ENCODE measurements at places on chromosomes 12 and 14. TPM values are rescaled to one million over a fixed set of nuclear protein-coding genes. Genes with fewer than 3 reads are reported as not detected.

- DNase-seq: no peak
These were observed 3.2 kb upstream of the LHX5 start for GRCh38 chr12:113474635-113475436.

DNA sequence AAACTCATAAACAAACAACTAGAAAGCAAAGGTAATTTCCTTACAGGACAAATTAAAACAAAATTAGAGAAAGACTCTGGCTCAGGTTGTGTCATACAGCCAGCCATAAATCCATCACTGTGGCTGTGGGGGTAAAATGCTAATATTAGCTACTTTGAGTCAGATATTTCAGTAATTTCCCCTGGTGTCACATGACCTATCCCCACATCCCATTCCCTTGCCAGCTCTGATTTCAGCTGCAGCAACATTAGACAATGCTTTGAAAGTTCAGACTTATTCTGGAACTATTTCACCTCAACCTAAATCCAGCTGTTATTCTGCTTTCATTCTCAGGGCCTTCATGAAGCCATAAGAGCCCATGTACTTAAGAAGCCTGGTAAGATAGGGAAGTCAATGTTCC is 55.3 kb downstream of the RPL10L start:
- DNase-seq: no peak

GRCh38 chr12:66692986-66693385 is 14.1 kb upstream of the GRIP1 start:
- no peak for DNase-seq

DNA sequence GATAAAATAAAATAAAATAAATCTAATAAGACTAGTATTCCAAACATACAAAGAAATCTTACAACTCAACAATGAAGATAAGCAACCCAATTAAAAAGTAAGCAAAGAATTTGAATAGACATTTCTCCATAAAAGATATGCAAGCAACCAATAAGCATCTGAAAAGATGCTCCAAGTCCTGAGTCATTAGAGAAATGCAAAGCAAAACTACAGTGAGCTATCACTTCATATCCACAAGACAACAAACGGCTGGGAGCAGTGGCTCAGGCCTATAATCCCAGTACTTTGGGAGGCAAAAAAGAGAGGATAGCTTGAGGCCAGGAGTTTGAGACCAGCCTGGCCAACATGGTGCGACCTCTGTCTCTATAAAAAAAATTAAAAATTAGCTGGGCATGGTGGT is 26.8 kb downstream of the ZFYVE1 start:
- DNase-seq: no peak

- DNase-seq: no peak
These were observed 22.6 kb downstream of the IFNG-AS1 start for GRCh38 chr12:68011882-68012207.

- DNase-seq: no peak
These were observed 25.6 kb upstream of the CHPT1 start for GRCh38 chr12:101671833-101672232.

ASCL1 gene
- polyA plus RNA-seq: not detected

CLEC2B gene
- 1.7 TPM for polyA plus RNA-seq

ACTR6 gene
- 20.0 TPM for polyA plus RNA-seq

ADAM21 gene
- polyA plus RNA-seq: 0.40 TPM

GZMB gene
- polyA plus RNA-seq: not detected

SERPINA10 gene
- not detected for polyA plus RNA-seq

C3AR1 gene
- 7.6 TPM for polyA plus RNA-seq

Data from hindlimb muscle (tissue), 1 donor.